ENCODE measurements at places on chromosomes 11 and 22. TPM values are rescaled to one million over a fixed set of nuclear protein-coding genes. Genes with fewer than 3 reads are reported as not detected.

The SAA2 gene
- total RNA-seq, result 2.8 TPM

The NAALADL1 gene
- 5.3 TPM for total RNA-seq

DNA sequence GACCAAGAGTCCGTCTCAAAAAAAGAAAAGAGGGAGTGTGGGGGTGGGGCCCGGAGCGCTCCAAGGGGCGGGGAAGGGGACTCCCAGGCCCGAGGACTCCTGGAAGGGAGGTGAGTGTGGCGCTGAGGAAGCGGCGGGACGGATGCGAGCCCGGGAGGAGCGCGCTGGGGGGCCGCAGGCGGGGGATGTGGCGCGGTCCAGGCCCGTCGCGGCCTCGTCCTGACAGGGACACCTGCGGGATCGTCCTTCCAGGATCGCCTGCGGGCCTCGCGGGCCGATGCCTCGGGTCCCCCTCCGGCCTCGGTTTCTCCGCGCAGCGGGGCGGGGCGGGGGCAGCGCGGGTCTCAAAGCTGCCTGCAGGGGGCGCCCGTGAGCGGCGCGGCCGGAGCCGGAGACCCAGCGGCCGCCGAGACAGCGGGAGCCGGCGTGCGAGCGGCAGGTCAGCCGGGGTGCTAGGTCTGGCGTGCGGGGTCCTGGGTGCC lies 3.8 kb upstream of the ADORA2A start:
- DNase-seq, result peak; percentile 83

- no peak for DNase-seq
Measured at GRCh38 chr22:46353483-46354105, 18.1 kb downstream of the TRMU start.

GRCh38 chr11:120281143-120281795 lies 41.3 kb downstream of the POU2F3 start:
- DNase-seq, result peak; percentile 37

DNA sequence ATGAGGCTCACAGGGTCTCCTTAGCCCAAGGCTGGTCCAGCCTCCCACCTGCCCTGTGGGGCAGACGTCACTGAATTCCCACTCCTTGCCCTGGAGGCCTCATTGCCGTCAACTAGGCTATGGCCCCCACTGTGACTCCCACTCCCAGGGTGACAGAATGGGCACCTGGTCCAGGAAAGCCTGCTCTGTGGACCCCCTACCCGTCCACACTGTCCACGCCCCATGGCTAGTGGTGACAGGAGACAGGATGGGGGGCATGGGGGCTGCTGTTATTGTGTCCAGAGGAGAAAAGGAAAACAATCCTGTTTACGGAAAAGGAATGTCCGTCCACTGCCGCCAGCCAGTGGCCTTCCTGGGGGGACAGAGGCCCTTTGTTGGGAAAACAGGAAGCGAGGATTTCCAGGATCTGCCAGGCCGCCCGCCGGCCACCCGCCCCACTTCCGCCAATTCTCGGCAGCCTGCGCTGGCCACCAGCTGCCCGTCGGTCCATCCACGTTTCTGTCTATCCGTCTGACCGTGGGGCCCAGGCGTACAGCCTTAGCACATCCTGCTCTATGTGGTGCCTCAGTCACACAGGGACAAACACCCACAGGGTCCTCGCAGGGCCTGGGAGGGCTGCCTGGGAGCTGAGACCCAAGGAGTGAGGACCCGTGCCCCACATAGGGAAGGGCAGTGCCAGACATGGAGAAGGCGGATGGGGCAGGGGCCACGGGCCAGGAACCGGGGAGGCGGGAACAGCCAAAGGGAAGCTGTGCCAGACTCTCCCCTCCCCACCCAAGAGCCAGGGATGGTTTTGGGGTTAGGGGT lies 19.5 kb downstream of the CRELD2 start:
- peak; percentile 61 for DNase-seq

DNA sequence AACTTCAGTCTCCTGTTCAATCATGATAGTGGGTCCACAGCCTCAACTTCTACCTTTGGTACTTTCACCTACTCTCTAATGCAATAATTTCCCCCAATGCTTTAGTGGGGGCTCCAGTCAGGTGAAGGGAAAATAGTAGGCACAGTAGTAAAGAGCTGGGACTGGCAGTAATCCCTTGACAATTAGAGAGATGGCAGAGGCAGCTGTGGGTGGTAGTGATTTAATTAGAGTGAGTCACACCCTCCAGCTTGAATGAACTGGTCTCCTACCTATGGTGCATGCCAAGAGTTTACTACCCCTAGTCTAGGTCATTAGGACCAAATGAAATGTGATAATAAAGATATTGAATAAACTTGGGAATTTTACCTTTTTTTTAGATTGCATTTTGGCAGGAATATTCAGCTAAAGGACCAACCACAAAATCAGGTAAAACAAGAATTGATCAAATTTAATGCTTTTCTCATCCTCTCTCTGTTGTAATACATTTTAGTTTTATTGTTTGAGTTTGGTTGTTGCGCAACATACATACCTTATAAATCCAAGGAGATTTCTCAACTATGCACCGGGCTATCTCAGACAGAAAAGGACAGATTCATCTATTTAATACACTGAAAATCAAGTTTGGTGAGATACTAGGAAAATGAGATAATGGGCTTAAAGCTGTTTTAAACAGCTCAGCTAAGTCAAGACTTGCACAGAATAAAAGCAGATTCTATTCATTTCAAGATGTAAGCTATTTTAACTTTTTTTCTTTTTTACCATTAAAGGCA lies 9.0 kb downstream of the PRRG4 start:
- no peak for DNase-seq

DNA sequence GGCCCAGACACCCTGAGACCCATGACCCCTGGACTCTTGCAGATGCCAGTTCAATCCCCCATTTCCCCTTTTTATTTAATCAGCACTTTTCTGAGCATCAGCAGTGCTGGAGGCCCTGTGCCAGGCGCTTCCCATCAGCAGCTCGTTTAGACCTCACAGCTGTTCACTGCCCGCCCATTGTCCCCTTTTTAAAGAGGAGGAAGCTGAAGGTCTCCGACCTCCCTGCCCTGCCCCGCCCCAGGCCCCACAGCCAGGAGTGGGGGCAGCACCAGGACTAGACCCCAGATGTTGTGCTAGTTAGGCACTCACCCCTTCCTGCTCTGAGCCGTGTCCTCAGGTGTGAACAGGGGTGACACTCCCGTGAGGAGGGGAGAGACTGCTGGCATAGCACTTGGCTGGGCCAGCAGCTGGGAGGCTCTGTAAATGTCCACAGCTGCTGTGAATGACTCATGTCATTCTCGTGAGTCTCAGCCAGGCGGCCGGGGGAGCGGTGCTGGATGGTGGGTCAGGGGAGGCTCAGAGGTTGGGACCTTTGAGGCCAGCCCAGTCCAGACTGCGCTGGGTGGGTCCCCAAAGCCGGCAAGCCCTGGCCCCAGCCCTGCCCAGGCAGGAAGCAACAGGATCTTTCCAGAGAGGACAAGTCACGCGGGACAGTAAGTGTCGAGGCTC lies 19.9 kb downstream of the EMID1 start:
- peak; percentile 79 for DNase-seq

DNA sequence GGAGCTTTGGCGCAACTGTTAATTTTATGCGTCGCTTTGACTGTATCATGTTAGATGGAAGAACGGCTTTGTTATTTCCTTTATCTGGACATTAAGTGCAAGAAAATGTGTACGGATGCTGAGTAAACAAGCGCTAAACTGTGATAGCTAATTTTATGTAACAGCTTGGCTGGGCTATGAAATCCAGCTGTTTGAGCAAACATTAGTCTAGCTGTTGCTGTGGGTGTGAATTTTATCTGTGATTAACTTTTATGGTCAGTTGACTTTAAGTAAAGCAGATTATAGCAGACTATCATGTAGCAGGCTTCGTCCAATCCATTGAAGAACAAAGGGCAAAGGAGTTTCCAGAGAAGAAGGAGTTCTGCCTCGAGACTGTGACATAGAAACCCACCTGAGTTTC lies 14.0 kb downstream of the OR8A1 start:
- DNase-seq, result no peak

GRCh38 chr11:1827931-1828330 lies 6.9 kb upstream of the SYT8 start:
- DNase-seq, result peak; percentile 21

DNA sequence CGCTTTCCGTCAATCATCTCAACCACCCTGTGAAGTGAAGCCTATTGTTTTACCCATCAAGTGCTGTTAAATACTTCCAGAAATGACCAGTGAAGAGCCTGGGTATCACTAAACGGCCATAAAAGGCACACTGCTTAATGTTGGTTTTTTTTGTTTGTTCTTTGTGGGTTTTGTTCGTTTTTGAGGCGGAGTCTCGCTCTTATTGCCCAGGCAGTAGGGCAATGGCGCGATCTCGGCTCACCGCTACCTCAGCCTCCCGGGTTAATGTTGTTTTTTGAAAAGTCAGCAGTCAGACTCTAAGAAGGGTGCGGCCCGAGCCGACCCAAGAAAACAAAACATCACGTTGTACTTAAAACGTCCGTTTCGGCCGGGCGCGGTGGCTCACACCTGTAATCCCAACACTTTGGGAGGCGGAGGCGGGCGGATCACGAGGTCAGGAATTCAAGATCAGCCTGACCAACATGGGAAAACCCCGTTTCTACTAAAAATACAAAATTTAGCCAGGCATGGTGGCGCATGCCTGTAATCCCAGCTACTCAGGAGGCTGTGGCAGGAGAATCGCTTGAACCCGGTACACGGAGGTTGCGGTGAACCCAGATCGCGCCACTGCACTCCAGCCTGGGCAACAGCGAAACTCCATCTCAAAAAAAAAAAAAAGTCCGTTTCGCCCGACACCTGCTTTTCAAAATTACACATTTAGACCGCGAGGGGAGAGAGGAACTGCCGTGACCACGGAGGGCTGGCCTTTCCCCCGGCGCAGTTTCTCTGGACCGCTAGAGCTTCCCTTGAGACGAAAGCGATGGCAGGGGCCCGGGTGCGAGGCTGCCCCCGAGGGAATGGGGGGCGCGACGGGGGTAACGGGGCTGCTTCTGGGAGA lies 714 bp downstream of the CD59 start:
- DNase-seq, result peak; percentile 50

- no peak for DNase-seq
Measured at GRCh38 chr11:78912778-78913177, 338.1 kb upstream of the NARS2 start.

DNA sequence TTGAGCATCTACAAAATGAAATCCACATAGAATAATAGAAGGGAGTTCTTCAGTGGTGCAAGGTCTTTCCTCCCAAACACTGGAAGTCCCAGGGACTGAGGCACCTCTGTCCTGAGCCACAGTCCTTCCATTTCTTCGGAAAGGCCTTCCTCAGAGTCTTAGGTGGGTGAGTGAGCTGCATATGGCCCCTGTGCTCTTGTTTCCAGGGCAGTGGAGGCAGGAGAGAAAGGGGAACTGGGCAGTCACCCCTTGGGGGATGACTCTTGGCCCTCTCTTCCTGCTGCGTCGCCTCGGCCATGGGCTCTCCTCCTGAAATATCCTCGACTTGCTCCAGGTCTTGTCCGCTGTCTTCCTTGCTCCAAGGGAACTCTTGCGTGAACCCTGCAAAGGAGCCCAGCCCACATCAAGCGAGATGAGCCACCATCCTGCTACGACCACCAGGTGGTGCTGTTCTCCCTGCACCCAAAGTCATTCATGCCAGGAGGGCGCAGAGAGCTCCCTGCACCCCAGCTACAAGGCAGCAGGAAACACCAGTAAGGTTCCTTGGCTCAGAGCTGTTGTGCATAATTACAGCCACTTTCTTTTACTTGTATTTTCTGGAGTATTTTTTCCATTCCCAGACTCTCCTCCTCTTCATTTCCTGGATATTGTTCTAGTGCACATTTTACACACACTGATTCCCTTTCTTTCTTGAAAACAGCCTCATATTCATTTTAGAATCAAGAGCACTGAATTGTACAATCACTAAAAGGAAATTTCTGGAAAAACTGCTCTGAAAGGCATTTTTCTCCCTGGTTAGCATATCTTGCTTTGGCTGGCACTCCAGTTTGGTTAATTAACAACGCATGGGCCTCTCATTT lies 397.8 kb downstream of the OPCML start:
- DNase-seq, result peak; percentile 69

DNA sequence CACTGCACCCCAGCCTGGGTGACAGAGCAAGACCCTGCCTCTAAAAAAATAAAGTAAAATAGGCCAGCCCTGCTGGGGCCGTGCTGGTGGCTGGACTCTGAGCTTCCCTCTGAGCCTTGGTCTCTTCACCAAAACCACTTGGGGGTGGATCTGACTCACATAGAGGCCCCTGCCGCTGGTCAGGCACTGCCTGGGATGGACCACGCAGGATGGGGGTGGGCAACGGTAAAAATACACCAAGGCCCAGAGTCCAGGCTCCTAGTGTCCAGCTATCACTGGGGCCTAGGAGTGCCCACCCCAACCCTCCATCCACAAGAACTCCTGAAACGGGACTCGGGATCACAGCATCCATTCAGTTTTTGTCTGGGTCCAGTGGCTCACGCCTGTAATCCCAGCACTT lies 12.3 kb upstream of the UPK3A start:
- no peak for DNase-seq

- peak; percentile 88 for DNase-seq
Measured at GRCh38 chr11:19557720-19558140, 154.9 kb upstream of the NAV2 start.

GRCh38 chr11:16610213-16610737 lies 128.2 kb upstream of the C11orf58 start:
- no peak for DNase-seq

- peak; percentile 63 for DNase-seq
Measured at GRCh38 chr11:44955015-44955738, 4.5 kb upstream of the TP53I11 start.

DNA sequence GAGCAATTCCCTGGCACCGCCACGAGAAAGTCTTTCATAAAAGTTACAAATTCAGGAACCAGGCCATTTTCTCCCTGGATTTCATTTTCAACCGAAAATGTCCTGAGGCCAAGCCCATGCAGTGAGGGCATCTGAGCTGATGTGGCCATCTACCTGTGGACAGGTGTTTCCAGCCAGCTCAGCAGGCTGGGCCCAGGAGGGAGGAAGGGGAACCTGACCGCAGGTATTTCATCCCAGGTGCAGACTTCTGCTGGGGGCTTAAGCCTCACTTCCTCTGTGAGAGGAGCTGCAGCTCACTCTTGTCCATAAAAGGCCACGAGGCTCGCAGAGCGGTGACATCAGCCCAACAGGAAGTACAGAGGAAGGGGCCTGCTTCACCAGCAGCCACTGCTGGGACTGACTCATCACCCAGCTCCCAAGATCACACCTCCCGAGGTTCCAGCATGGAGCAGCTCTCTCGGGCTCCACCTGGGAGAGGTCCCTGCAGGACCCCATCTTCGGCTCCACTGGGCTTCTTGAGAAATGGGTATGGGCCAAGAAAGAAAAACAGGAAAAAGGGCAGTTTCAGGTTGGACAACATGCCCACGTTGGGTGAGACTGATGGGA lies 56.4 kb downstream of the MYH9 start:
- peak; percentile 83 for DNase-seq

DNA sequence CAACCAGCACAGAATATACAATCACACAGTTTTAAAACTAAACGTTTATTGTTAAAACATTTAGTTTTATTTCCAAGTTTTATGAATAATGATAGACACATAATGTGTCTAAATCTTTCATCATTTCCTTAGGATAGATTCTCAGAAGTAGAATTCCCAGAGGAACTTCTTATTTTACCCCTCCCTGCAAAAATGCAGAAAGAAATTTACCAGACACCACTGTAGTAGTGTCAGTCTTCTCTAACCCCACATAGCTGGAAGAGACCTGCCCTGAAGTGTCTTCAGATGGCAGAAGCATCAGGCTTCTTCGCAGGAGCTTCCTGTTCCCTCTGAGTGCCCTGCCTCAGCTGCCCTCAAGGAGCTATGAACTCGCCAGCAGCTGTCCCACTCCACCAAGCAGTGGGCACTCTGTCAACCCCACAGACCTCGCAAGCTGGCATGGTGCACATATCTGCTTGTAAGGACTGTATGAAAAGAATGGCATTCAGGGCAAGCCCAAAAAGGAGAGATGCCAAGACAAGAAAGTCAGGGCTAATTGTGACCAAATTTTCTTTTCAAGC lies 28.5 kb upstream of the PAK1 start:
- no peak for DNase-seq

Measured in left ventricle myocardium superior (tissue), 1 donor.